Kidney glomerular epithelial cell (primary cell): ENCODE measurements at places on chromosomes 2 and 18.
A peak's percentile ranks its signal among the peaks of the same experiment; 100 is the strongest.

DNA sequence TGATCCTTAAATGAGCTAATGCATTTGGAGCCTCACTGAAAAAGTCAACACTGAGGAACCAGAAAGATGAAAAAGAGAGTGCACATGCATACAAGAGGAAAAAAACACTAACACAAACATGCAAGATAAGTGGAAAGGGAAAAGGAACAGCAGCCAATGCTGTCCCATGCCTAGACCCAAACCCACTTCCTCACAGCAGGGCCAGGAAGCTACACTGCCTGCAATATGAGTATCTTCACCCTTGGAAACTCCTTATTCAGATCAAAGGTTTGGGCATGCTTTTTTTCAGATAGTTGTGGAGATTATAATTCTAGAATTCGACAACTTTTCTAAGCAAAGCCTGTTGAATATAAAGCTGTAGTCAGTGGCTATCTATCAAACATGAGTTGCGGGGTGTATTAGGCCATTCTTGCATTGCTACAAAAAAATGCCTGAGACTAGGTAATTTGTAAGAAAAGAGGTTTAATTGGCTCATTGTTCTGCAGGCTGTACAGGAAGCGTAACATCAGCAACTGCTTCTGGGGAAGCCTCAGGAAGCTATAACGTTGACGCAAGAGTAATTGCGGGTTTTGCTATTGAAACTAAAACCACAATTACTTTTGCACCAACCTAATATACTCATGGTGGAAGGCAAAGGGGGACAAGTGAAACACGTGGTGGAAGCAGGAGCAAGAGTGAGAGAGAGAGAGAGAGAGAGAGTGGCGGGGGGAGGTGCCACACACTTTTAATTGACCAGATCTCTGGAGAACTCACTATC, 138.2 kb downstream of the MBD2 start:
- DNase-seq, result no peak

- DNase-seq, result no peak
These were observed 6.2 kb upstream of the KDSR start for GRCh38 chr18:63373161-63373560.

DNA sequence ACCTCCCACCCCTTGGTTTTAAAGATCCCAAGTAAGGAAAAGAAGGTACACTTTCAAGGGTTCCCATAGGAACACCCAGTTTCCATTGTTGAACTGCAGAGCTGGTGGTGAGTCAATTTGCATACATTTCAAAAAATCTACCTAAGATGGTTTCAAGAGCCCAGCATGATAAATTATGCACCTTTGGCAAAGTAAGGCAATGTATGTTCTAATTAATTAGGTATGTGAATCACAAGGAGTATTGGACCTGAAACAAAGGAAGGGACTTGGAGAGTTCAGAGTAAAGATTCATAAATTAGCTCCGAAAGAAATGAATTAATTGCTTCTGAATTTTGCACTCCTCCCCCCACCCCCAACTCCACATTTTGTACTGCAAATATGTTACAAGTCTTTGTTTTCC, 459.7 kb downstream of the LRATD1 start:
- DNase-seq, result no peak

GRCh38 chr18:48752478-48752877, 198.3 kb downstream of the SMAD7 start:
- no peak for DNase-seq

DNA sequence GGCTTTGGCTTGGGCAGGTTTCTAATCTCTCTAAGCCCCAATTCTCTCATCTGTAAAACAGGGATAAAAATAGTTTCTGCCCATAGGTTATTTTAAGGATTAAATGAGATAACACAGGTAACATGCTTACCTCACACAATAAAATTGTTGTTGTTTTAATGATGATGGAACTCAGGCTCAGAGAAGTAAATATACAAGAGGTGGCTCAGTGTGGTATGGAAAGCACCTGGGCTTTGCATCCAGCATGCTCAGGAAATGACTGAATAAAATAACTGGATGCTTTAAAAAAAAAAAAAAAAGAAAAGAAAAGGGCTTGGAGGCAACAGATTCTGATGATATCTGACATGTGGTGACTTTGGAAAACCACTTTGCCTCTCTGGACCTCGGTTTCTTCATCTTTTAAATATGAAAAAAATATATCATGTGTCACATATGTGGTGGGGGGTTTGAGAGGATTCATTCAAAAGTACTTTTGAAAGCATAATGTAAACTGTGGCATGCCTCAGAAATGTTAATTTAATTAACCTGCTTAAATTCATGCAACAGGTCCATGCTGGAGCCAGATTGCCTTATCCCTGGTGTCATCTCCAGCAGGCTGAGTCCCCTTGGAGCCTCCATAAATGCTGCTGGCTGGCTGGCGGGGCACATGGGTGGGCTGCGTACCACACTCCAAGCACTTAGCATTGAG, 112.8 kb upstream of the CDC42EP3 start:
- DNase-seq, result no peak

DNA sequence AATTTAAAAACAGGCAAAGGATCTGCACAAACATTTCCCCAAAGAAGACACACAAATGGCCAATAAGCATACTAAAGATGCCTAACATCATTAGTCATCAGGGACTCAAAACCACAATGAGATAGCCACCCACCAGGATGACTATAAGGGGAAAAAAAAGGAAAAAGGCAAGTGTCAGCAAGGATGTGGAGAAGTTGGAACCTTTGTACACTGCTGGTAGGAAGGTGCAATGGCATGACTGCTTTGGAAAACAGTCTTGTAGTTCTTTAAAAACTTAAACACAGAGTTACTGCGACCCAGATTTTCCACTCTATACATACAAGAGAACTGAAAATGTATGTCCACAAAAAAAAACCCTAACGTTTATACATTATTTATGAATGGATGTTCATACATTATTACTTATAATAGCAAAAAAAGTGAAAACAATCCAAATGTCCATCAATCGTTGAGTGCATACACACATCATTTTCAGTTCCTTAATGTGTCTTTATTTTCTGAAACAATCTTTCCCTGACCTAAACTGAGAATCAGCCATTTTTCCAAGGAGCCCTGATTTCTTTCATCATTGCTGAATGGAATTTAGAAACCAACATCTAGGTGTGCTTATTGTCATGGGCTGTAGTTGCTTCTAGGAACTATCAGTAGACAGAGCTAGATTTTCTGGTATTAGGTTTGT, 64.7 kb upstream of the TLK1 start:
- peak; percentile 95 for DNase-seq

- peak; percentile 9 for DNase-seq
These were observed 184.6 kb upstream of the BOD1L2 start for GRCh38 chr18:56962322-56962721.

DNA sequence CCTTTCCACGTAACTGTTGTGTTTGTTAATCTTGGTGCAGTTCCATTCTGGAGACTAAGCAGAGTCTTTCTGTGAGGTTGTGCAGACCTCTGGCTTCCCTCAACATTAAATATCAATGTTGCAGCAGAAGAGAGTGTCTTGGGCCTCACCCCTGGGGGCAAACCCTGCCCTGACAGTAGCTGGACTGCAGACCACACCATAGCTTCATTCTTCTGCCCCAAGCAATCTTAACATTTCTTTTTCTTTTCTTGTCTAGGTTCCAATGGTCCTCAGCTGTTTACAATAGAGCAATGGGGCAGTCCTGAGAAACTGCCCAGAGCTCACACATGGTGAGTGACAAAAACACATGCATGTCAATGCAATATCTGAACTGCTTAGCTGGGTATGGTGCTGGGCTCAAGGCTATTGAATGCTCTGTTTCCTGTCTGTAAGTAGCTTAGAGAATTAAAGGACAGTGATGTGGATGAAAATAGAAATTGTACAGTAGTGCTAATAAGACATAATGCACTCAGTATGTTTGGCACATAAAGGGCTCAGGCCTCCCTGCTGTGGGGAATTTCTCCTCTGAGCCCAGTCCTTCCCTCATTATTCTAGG, 237.6 kb downstream of the ALPK2 start:
- DNase-seq, result no peak

- no peak for DNase-seq
These were observed 2.0 kb downstream of the SP9 start for GRCh38 chr2:174336501-174337336.

- DNase-seq, result peak; percentile 72
These were observed 1.7 kb downstream of the ROCK2 start for GRCh38 chr2:11342551-11343367.

GRCh38 chr18:37464257-37464656, 101.3 kb downstream of the CELF4 start:
- DNase-seq, result no peak

DNA sequence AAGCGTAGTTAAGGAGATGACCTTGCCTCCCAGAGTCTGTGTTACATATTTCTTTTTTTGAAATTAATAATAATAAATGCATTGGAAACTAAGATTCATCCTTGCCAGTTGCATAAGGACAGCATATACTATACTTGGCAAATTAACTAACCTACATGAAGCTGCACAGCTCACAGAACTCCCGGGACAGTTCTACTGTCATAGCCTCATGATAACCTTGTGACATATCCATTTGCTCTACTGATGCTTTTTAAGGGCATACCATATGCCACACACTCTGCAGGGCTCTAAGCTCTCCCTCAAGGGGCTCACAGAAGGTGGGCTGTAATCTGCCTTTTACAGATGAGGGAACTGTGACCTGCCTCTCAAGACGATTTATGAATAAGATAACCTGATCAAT, 3.8 kb downstream of the ITGB1BP1 start:
- DNase-seq, result no peak

GRCh38 chr2:47725808-47726207, 57.1 kb upstream of the MSH6 start:
- DNase-seq, result no peak

DNA sequence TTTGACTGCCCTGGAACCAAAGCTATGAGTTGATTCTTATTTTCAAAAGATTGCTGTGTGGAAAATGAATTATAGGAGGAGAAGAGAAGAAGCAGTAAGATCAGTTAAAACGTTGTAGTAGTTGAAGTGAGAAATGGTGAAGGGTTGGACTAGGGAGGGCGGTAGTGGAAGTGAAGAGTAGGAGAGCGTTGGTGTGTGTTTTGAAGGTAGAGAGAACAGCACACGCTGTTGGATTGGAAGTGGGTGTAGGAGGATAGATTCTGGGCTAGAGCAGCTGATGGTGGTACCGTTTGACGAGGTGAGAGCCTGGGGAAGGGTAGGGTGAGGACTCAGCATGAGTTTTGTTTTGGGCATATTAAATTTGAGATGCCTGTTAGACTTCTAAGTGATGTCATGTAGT, 18.4 kb downstream of the RIOK3 start:
- DNase-seq, result no peak

DNA sequence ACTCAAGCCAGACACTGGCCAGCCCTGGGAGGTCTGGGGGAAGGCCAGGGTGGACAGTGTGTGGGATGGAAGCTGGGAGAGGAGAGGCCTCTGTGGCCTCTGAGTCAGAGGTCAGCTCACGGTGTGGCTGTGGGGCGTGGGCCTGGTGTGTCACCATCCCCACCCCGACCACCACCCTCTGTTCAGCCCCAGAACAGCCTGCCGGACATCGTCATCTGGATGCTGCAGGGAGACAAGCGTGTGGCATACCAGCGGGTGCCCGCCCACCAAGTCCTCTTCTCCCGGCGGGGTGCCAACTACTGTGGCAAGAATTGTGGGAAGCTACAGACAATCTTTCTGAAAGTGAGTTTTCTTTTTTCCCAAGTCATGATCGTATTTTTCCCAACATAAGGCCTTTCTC, 110.5 kb downstream of the DYSF start:
- no peak for DNase-seq

- no peak for DNase-seq
These were observed 336.8 kb downstream of the RBM43 start for GRCh38 chr2:150924878-150925277.

- peak; percentile 85 for DNase-seq
These were observed 152.0 kb downstream of the SRBD1 start for GRCh38 chr2:45458909-45459563.

- no peak for DNase-seq
These were observed 32.6 kb upstream of the SP3 start for GRCh38 chr2:173997753-173998152.

- no peak for DNase-seq
These were observed 81.4 kb upstream of the CABLES1 start for GRCh38 chr18:23053776-23054457.

DNA sequence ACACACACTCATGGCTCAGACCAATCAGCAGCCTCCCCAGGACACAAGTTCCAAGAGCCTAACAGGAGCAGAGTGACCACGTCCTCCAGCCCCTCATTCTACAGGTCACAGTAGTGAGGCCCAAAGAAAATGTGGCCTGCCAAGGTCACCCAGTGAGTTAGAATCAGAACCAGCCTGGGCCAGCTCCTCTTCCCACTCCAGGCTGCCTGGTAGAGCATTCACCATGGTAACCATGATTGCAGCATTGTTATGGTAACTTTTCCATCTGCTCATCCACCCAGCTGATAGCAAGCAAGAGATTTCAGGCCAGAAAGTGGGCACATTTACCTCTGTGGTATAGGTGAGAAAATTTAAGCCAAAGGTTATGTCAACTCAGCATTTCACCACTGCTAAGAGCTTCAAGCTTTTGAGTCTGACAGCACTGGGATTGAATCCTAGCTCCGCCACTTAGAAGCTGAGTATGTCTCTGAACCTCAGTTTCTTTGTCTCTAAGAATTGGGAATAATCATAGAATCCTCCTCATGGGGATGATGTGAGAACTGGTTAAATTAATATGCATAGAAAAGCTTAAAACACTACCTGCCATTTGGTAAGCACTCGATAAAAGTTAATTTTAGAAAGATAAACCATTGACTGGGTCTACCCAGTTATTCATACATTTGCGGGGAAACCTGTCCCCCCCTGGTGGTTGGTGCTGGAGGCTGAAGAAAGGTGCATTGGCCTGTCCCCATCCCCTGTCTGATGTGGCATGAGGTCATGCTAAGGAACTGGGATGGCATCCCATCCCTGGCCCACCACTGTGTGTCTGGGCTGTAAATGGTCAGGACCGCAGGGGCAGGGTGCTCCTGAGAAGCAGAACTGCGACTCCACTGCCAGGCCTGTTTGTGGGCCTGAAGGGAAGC, 181.5 kb downstream of the KLHL29 start:
- peak; percentile 16 for DNase-seq

GRCh38 chr2:178328037-178328436, 122.9 kb downstream of the PRKRA start:
- DNase-seq, result no peak

- DNase-seq, result no peak
These were observed 219.6 kb downstream of the SNTG2 start for GRCh38 chr2:1170241-1170640.

DNA sequence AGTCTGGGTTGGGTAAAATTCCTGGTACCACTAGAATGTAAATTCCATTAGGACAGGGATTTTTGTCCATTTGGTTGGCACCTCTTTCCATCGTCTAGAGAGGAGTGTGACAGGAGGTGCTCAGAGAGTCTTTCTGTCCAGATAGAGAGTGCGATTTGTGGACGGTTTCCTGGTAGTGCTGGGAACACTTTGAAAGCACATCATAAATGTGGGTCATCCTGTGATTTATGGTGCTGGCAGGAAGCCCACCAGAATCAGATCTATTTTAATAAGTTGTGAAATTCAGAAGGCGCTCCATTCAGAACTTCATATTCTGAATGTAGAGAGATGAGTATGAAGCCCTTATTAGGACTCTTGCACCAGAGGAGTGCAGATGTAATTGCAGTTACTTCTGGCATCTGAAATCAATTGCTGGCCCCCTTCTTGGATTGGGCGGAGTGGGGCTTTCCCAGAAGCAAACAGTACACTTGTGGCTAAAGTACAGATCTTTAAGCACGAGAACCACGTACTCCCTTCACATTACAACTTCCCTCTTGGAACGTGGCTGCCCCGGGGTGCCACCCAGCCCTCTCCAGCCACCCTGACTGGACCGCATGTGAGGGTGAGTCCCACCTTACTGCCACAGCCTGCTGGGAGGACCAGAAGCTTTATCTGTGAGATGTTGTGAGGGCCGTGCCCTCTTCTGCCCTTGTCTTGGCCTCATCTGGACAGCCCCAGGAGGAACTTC, 243.2 kb downstream of the MYO3B start:
- no peak for DNase-seq
